ENCODE measurements at places on chromosomes 11 and 22. TPM values are rescaled to one million over a fixed set of nuclear protein-coding genes. Genes with fewer than 3 reads are reported as not detected.
A peak's percentile ranks its signal among the peaks of the same experiment; 100 is the strongest.

DNA sequence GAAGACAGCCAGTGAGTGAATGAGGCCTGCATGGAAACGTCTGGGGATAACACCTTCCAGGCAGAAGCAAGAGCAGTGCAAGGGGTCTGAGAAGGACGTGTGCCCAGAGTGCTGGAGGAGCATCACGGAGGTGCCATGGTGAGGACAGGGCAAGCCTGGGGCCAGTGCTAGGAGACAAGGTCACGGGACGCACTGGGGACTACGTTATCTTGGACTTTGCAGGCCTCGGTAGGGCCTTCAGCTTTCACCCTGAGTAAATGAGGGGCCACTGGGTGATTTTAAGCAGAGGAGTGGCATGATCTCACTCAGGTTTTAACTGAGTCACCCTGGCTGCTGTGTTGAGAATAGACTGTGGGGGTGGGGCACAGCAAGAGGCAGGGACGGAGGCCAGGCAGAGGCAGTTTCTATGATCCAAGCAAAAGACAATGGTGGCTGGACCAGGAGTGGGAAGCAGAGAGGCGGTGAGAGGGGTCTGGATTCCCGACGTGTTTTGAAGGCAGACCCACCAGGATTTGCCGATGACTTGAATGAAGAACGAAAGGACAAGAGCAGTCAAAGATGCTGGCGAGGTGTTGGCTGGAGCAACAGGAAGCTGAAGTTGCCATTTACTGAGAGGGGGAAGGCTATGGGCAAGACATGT lies 102.7 kb upstream of the PARVA start:
- no peaks in the 10 kb centered on the region for H3K36me3 ChIP-seq
- peaks cover 37% of the 10 kb centered on the region for H3K4me1 ChIP-seq
- H3K27me3 ChIP-seq: no peaks in the 10 kb centered on the region
- no peak for DNase-seq
- no peak overlapping the region for H3K27ac ChIP-seq

The IL17REL gene
- total RNA-seq: not detected

- H3K4me3 ChIP-seq: no peak overlapping the region
- no peak for DNase-seq
- H3K27me3 ChIP-seq: peaks cover 31% of the 10 kb centered on the region
- H3K4me1 ChIP-seq: no peaks in the 10 kb centered on the region
- H3K36me3 ChIP-seq: no peaks in the 10 kb centered on the region
Observed at GRCh38 chr11:2481253-2481652, 36.4 kb downstream of the KCNQ1 start.

- H3K27me3 ChIP-seq: no peaks in the 10 kb centered on the region
- H3K4me1 ChIP-seq: peaks cover 64% of the 10 kb centered on the region
- H3K4me3 ChIP-seq: no peak overlapping the region
- no peak overlapping the region for H3K27ac ChIP-seq
- DNase-seq: no peak
Observed at GRCh38 chr11:67252831-67253239, 13.4 kb upstream of the GRK2 start.

The ANO3 gene
- 0.44 TPM for total RNA-seq

DNA sequence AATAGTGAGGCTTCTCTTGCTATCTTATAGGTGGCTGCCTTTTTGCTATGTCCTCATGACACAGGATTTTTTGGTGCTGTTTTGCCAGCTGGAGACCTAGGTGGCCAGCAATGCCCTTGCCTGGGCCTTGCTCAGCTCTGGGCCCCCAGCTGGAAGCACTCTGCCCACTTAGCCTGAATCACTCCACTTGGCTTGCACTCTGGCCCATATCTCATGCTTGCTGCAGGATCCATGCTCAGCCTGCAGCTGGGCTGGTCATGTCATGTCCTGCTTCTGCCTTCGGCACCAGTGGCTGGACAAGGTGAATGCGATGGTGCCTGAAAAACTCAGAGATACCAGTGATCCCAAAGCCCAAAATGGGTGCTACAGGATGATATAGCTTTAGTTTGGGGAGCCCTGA lies 818.6 kb upstream of the FAT3 start:
- no peaks in the 10 kb centered on the region for H3K4me1 ChIP-seq
- H3K4me3 ChIP-seq: no peak overlapping the region
- no peak for DNase-seq
- no peaks in the 10 kb centered on the region for H3K27me3 ChIP-seq

DNA sequence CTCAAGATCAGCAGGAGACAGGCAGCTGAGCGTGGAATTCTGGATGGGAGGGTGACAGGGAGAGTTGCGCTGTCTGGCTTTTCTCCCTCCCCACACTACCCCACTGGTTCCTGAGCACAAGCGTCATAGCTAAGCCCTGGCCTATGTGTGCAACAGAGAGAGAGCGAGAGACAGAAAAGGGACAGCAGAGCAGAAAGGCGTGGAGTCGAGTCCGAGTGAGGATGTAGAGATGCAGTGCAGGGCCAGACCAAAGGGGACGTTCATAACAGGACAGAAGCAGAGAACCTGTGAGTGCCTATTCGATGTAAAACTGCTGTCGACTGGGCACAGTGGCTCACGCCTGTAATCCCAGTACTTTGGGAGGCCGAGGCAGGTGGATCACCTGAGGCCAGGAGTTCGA lies 94.0 kb upstream of the TMEM45B start:
- H3K36me3 ChIP-seq: no peaks in the 10 kb centered on the region
- H3K4me1 ChIP-seq: no peaks in the 10 kb centered on the region
- peaks cover 8% of the 10 kb centered on the region for H3K27me3 ChIP-seq
- DNase-seq: no peak
- no peak overlapping the region for H3K4me3 ChIP-seq
- H3K27ac ChIP-seq: no peak overlapping the region

- no peak for DNase-seq
- H3K4me3 ChIP-seq: no peak overlapping the region
- peaks cover 18% of the 10 kb centered on the region for H3K4me1 ChIP-seq
- H3K27ac ChIP-seq: no peak overlapping the region
Observed at GRCh38 chr22:50573491-50574382, 4.5 kb downstream of the CPT1B start.

The KCNQ1 gene
- total RNA-seq: 0.02 TPM

The OR10S1 gene
- total RNA-seq: not detected

GRCh38 chr11:33889296-33889695 lies 2.6 kb downstream of the LMO2 start:
- no peaks in the 10 kb centered on the region for H3K36me3 ChIP-seq
- no peaks in the 10 kb centered on the region for H3K4me1 ChIP-seq
- no peak overlapping the region for H3K27ac ChIP-seq
- no peak for DNase-seq
- no peak overlapping the region for H3K4me3 ChIP-seq

DNA sequence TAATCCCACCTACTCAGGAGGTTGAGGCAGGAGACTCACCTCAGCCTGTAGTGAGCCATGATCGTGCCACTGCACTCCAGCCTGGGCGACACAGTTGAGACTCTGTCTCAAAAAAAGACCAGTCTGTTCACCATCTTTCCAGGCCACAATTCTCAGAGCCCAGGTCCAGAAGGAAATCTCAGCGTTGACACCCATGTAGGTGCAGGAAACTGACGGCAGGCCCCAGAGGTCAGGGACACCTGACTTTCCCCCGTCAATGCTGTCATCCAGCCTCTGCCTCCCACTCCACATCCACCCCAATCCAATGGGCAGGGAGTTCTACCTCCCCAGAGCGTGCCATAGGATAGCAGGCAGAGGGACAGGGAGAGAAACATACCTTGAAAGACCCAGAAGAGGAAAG lies 5.9 kb upstream of the GRK2 start:
- peaks cover 5% of the 10 kb centered on the region for H3K36me3 ChIP-seq
- H3K4me1 ChIP-seq: peaks cover 85% of the 10 kb centered on the region
- DNase-seq: no peak
- no peak overlapping the region for H3K4me3 ChIP-seq
- H3K27me3 ChIP-seq: no peaks in the 10 kb centered on the region

DNA sequence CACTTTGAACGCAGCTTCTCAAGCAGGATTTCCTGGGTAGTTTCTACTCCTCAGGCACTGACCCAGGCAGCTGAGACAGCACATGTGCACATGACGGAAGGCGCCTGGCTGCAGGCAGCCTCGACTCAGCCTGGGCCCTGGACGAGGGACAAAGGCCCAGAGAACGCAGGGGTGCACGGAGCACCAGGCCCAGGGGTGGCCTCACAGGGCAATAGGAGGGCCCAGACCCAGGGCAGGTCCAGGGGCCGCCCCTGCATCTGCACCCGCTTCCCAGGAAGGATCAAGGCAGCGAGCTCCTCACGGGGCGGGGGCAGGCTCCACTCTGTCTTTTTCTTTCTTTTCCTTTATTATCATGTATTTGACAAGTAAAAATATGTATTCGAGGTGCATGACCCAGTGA lies 208.4 kb downstream of the BRD1 start:
- no peaks in the 10 kb centered on the region for H3K4me1 ChIP-seq
- peaks cover 20% of the 10 kb centered on the region for H3K27me3 ChIP-seq
- DNase-seq: no peak
- no peaks in the 10 kb centered on the region for H3K36me3 ChIP-seq

- no peak overlapping the region for H3K27ac ChIP-seq
- no peaks in the 10 kb centered on the region for H3K36me3 ChIP-seq
- no peaks in the 10 kb centered on the region for H3K27me3 ChIP-seq
- H3K4me3 ChIP-seq: no peak overlapping the region
Observed at GRCh38 chr11:110785398-110785797, 73.2 kb upstream of the ARHGAP20 start.

The NLRP6 gene
- total RNA-seq: not detected

GRCh38 chr11:72724851-72725723 lies 27.1 kb downstream of the ARAP1 start:
- H3K4me3 ChIP-seq: no peak overlapping the region
- H3K27me3 ChIP-seq: no peaks in the 10 kb centered on the region
- H3K36me3 ChIP-seq: peaks cover 67% of the 10 kb centered on the region
- DNase-seq: peak; percentile 80
- no peaks in the 10 kb centered on the region for H3K4me1 ChIP-seq

The FLRT1 gene
- 0.02 TPM for total RNA-seq

GRCh38 chr11:118434553-118435289 lies 1.6 kb upstream of the KMT2A start:
- peak overlapping the region; percentile 87 for H3K27ac ChIP-seq
- no peak for DNase-seq
- peaks cover 47% of the 10 kb centered on the region for H3K4me1 ChIP-seq
- H3K27me3 ChIP-seq: no peaks in the 10 kb centered on the region
- H3K4me3 ChIP-seq: peak overlapping the region; percentile 84

The UBASH3B gene
- total RNA-seq: 5.1 TPM

- H3K4me3 ChIP-seq: no peak overlapping the region
- H3K36me3 ChIP-seq: no peaks in the 10 kb centered on the region
- H3K27ac ChIP-seq: no peak overlapping the region
- H3K27me3 ChIP-seq: no peaks in the 10 kb centered on the region
Observed at GRCh38 chr11:36738292-36738861, 140.3 kb upstream of the RAG2 start.

DNA sequence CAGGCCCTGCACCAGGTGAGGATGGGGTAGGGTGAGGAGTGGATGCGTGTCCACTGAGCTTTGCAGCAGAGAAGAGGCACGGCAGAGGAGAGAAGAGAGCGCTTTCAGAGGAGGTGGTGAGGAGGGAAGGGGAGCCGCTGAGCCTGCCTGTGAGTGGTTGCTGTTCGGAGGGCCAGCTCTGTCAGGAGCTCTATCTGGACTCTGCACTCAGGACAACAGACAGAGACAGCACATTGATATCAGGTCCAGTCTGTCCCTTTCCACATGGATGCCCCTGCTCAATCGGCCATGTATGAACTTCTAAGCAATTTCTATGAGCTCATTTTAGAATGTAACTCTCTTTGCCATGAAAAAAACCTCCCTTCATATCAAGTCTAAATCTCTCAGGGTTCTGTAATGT lies 158.6 kb downstream of the KIRREL3 start:
- H3K36me3 ChIP-seq: no peaks in the 10 kb centered on the region
- no peak overlapping the region for H3K27ac ChIP-seq
- DNase-seq: no peak

The CECR2 gene
- total RNA-seq: not detected

DNA sequence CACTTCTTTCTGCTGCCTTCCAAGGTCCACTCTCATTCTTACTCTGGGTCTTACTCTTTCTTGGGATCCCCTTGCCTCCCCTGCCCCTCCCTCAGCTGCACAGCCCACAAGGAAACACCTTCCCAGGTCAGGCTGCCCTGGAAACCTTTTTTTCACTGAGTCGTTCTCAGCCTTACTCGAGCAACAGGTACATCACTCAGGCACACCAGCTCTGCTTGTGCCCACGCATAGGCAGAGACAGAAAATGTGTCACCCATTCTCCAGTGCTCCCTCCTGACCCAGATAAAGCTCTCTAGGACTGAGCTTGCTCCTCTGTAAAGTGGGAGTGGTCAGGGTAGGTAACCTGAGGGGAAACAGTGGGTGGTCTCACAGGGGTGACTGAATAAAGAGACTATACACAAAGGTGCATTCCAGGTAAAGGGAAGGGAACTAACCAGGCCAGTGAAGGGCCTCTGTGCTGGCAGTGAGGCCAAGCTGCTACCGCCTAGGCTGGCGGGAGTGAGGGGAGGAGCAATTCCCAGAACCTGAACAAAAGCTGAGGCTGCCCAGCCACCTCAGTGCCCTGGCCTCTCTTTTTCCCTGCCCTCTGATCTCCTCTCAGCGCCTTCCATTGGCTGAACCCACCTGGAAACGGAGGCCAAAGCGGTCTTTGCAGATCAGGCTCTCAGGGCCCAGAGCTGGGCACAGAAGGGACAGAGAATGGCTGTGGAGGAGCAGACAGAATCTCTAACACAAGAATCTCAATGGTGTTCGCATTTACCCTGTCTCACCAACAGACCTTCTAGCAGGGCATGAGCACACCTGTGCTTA lies 15.9 kb downstream of the PRG3 start:
- peaks cover 8% of the 10 kb centered on the region for H3K4me1 ChIP-seq
- no peak overlapping the region for H3K27ac ChIP-seq
- H3K27me3 ChIP-seq: peaks cover 3% of the 10 kb centered on the region
- DNase-seq: no peak
- H3K4me3 ChIP-seq: no peak overlapping the region

GRCh38 chr11:118915396-118915795 lies 10.3 kb downstream of the BCL9L start:
- H3K4me1 ChIP-seq: peaks cover 93% of the 10 kb centered on the region
- H3K36me3 ChIP-seq: no peaks in the 10 kb centered on the region
- H3K27ac ChIP-seq: peak overlapping the region; percentile 86
- no peak overlapping the region for H3K4me3 ChIP-seq
- no peaks in the 10 kb centered on the region for H3K27me3 ChIP-seq

- DNase-seq: no peak
- H3K4me3 ChIP-seq: no peak overlapping the region
- peaks cover 49% of the 10 kb centered on the region for H3K27me3 ChIP-seq
- H3K27ac ChIP-seq: no peak overlapping the region
Observed at GRCh38 chr11:1224111-1224490, 1.2 kb downstream of the MUC5B start.

The GPHA2 gene
- 11.6 TPM for total RNA-seq

GRCh38 chr11:1150769-1151365 lies 6.9 kb upstream of the MUC5AC start:
- H3K36me3 ChIP-seq: no peaks in the 10 kb centered on the region
- peaks cover 29% of the 10 kb centered on the region for H3K4me1 ChIP-seq
- peaks cover 7% of the 10 kb centered on the region for H3K27me3 ChIP-seq
- no peak overlapping the region for H3K27ac ChIP-seq
- no peak for DNase-seq

The ABTB2 gene
- total RNA-seq: 5.1 TPM

The KIRREL3 gene
- not detected for total RNA-seq

All from HepG2 (cell line).